Hindlimb muscle (tissue), 1 donor: ENCODE measurements at places on chromosomes 1 and 21.

GRCh38 chr1:245748646-245749045, 593.9 kb downstream of the KIF26B start:
- no peak for DNase-seq

DNA sequence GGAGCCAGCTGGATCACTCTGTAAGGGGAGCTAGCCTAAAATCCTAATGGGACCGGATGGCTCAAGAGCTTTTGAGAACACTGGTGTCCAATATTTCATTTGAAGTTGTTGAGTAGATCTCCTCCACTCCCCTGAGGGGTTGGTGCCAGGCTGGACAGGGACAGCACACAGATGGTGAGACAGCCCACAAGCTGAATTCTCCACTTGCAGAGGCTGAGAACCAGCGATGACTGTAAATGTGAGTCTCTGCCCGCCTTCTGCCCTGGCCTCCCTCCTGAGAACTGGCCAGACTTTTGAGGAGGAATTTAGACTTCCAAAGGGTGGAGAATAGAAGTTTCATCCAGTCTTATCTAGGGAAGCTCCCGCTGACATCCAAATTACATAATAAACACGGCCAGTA, 20.5 kb upstream of the COQ8A start:
- no peak for DNase-seq

- no peak for DNase-seq
These were observed 972 bp upstream of the ENTREP3 start for GRCh38 chr1:155256058-155256852.

- DNase-seq, result no peak
These were observed 4.2 kb upstream of the PADI2 start for GRCh38 chr1:17123196-17124045.

DNA sequence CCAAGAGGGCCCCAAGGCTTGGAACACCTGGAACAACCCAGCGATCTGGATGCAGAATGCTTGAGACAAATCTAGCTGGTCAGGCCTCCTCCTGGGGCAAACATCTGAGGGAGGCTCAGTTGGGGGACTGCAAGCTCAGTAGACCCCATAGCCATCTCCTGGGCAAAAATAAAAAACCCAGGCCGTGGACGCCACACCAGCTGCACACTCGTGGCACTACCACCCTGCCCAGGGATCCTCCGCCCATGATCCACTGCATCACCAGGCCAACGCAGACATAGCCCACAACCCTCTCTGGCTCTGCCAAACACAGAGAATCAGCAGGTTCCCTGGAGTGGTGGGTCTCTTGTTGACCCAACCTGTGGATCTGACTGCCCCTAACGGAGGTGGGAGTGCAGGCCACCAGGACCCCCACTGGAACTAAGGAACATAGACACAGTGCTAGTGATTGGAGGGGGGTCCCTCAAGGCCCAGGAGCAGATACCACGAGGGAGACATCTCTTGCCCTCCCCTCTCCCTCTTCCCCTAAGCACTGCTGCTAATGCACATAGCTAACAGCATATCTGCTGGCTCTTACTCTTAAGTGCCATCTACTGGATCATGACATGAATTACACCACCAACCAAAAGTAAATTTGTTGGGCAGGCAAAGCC, 147.2 kb downstream of the CHD1L start:
- peak; percentile 4 for DNase-seq

- DNase-seq, result no peak
These were observed 1.4 kb downstream of the SLC9A1 start for GRCh38 chr1:27153549-27153886.

- DNase-seq, result no peak
These were observed 10.6 kb downstream of the PAX7 start for GRCh38 chr1:18641005-18641941.

DNA sequence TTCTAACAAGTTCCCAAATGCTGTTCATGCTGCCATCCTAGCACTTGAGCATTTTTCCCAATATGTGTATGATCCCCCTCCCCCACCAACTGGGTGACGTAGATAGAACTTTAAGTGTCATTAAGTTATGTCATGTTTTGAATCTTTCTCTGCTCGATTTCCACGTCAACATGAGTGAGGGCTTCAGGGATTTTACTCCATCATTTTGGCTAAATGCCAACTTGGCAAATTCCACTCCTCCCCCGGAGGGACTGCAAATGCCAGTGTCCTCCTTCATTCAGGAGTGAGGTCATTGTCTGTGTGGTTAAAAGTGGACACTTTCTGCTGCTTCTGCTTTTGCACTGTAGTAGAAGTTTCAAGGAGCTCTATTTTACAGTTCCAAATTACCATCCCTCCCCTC, 201.7 kb downstream of the FGGY start:
- DNase-seq, result no peak

- no peak for DNase-seq
These were observed 6.3 kb upstream of the ETV3 start for GRCh38 chr1:157144509-157144908.

GRCh38 chr1:31064718-31065309, 703 bp downstream of the PUM1 start:
- peak; percentile 59 for DNase-seq

GRCh38 chr1:160206421-160207117, 1.4 kb downstream of the PEA15 start:
- no peak for DNase-seq

DNA sequence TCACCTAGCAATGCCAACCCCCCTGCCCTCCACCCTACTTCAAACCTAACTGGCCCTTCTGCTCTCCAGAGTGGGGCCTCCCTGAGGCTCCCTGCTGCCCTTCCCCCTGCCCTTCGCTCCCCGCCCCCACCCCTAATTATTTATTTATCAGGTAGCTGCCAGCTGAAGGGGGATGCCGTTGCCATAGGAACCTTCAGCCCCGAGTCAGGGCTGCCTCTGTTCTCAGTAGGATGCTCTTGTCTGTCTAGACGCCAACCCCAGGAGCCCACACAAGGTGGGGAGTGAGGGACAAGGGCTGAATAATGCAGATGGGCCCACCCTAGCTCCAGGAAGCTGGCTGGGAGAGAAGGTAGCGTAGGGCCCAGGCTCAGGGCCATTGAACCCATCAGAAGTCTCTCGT, 41.1 kb downstream of the NKAIN1 start:
- no peak for DNase-seq

- DNase-seq, result no peak
These were observed 436.5 kb upstream of the VAMP3 start for GRCh38 chr1:7334475-7335035.

- DNase-seq, result no peak
These were observed 2119.0 kb downstream of the MRPL39 start for GRCh38 chr21:23488245-23488644.

GRCh38 chr1:64042331-64043100, 160.9 kb upstream of the UBE2U start:
- peak; percentile 66 for DNase-seq

GRCh38 chr1:219317762-219318353, 144.2 kb downstream of the LYPLAL1 start:
- DNase-seq, result no peak

GRCh38 chr21:46036696-46037330, 55.2 kb downstream of the COL6A1 start:
- no peak for DNase-seq

DNA sequence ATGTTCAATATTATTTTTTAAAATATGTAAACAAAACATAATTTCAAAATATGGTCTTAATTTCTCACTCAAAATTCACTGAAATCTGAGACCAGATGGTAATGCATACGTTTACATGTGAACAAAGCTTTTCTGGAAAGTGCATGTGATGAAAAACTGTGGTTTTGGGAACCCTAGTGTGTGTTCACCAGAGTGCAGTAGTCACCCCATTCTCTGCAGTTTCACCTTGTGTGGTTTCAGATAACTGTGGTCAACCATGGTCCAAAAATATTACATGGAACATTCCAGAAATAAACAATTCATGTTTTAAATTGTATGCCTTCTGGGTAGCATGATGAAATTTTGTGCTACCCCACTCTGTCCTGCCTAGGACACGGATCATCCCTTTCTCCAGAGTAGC, 2021.9 kb downstream of the MRPL39 start:
- no peak for DNase-seq

DNA sequence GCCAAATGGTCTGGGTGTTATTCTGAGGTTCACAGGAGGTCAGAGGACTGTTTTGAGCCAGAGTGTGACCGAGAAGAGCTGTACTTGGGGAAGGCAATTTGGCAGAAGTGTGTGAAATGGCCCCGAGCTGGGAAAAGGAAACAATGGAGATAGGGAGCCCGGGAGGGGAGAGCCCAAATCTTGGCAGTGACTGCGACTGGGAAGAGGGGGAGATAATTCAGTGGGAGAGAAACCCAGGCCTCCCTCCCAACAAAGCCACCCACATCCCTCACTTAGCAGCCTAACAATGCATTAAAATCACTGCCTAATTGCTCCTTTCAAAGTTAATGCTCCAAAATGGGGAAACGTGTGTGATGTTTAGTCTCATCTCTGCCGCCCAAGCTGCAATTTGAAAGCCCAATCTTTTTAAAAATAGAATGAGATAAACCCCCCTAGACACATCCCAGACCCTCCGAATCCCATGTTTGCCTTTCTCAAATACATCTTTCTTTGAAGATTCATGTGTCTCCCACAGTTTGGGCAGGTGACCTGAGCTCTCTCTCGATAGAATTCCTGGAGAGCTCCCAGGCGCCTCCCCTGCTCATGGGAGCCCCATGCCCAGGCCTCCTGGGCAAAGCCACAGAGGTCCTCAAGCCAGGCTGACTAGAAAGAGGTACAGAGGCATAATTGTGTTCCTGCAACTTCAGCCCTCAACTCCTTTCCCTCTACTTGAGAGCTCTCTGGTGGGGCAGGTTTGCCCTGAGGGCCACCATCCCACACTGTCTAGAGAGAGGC, 17.3 kb downstream of the LRRC52 start:
- DNase-seq, result no peak

- no peak for DNase-seq
These were observed 51.9 kb upstream of the ASPM start for GRCh38 chr1:197198333-197198732.

DNA sequence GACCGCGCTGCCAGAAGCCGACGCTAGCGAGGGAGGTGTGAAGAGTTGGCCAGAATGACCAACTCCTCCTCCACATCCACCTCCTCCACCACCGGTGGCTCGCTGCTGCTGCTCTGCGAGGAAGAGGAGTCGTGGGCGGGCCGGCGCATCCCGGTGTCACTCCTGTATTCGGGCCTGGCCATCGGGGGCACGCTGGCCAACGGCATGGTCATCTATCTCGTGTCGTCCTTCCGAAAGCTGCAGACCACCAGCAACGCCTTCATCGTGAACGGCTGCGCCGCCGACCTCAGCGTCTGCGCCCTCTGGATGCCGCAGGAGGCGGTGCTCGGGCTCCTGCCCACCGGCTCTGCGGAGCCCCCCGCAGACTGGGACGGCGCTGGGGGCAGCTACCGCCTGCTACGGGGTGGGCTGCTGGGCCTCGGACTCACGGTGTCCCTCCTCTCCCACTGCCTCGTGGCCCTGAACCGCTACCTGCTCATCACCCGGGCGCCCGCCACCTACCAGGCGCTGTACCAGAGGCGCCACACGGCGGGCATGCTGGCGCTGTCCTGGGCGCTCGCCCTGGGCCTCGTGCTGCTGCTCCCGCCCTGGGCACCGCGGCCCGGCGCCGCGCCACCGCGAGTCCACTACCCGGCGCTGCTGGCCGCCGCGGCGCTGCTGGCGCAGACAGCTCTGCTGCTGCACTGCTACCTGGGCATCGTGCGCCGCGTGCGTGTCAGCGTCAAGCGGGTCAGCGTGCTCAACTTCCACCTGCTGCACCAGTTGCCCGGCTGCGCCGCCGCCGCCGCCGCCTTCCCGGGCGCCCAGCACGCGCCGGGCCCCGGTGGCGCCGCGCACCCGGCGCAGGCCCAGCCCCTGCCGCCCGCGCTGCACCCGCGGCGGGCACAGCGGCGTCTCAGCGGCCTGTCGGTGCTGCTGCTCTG, 1.2 kb downstream of the GPR88 start:
- DNase-seq, result no peak

DNA sequence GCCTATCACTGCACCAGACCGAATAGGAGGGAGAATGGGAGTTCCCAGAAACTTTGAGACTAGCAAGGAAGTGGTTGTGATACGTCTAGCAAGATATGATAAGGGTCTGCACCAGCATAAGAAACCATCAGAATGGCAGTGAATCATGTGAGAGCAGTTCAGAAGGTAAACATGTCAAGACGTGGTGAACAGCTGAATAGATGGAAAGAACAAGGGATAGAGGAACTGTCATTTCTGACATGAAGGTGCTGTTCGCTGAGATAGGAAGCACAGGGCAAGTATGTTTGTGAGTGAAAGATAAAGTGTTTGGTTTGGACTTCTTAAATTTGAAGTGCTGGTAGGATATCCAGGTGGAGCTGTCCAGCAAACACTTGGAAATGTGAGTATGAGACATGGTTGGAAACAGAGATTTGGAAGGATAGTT, 1.1 kb upstream of the AGO1 start:
- no peak for DNase-seq

- no peak for DNase-seq
These were observed 217.4 kb upstream of the RUNX1 start for GRCh38 chr21:35266546-35266945.

- no peak for DNase-seq
These were observed 3.6 kb downstream of the CHAF1B start for GRCh38 chr21:36388835-36389234.

DNA sequence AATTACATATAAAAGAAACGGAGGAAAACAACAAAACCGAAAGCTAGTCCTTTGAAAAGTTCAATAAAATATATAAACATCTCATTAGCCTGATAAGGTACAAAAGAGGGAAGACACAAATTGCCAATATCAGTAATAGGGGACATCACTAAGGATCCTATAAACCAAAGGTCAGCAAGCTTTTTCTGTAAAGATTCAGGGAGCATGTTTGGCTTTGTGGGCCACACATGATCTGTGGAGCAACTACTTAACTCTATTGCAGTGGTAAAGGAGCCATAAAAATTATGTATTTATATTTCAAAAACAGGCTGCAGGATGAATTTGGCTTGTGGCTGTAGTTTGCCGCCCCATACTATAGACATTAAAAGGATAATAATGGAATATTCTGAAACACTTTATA, 5.5 kb upstream of the NSUN4 start:
- no peak for DNase-seq

DNA sequence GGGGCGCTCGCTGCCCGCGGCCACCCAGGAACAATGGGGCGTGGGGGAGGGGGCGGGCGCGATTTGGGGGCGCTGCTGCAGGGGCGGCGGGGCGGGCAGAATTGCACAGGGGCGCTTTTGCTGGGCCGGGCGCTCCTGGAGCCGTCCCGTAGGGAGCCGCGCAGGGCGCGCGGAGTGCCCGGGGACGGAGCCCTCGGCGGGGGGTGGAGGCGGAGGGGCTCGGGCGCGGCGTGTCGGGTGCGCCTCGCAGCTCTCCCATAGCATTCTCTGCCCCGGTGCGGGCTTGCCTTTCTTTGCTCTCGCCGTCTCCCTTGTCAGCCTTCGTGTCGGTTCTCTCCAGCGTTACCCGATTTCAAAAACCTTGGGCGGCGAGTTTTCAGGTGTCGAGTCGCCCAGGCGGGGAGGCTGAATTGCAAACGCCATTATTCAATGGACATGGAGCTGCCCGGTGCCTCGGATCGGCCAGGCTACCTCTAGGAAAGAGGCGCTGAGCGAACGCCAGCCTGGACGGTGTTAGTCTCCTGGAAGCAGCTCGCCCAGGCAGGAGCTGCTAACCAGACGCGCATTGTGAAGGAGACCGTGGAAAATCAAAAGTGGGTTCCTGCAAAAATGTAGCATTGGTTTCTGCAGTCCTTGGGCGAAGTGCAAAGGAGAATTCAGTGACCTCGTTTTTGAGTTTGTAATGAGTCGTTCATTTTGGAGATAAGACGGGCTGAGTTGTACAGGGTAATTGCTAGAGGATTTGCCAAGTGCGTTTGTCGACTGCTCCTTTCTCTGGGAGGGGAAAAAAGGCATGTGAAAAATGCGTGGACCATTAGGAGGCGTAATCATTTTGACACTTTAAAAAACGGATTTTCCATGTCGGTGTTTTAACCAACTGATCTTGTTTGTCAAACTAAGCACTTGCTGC, 626 bp downstream of the CXADR start:
- peak; percentile 18 for DNase-seq
